Spleen (tissue), 13 donors: ENCODE measurements at places on chromosomes 1 and 21.

GRCh38 chr1:104072915-104073371 is 323.2 kb downstream of the AMY1C start:
- DNase-seq: peak; percentile 53

- DNase-seq: no peak
Measured at GRCh38 chr1:70061231-70061630, 144.1 kb downstream of the LRRC40 start.

DNA sequence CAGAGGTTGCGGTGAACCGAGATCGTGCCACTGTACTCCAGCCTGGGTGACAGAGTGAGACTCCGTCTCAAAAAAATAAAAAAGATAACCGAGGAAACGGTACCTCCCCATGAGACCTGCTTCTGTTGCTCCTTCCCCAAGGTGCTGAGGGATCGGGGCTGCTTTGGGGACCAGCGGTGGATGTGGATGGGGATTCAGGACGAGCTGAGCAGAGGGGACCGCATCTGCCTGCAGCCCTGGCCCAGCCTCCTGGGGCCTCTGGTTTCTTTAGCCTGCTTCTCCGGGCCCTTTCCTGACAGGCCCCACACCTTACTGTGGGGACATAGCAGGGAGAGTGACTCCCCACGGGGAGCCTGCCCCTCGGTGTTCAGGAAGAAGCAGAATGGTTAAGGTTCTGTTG is 17.1 kb downstream of the SLC66A1 start:
- DNase-seq: no peak

- DNase-seq: no peak
Measured at GRCh38 chr1:14611792-14612191, 13.3 kb downstream of the KAZN start.

DNA sequence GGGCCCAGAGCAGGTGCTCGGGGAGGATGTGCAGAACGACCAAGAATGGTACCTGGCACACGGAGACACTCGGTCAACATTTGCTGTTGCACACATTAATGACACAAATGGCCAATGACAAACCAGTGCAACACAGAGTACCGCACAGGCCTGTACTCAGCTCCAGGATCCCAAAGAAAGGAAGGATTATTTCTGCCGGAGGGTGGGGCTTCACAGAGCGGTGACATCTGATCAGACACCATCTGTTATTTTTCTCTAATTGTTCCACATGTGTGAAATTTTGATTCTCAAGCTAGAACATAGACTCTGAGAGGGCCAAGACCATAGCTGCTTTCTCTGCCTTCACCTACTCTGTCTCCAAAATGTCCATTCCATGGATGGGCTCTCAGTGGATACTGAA is 100.4 kb downstream of the MRPL37 start:
- DNase-seq: no peak
